ENCODE measurements at places on chromosomes 3 and 15. TPM values are rescaled to one million over a fixed set of nuclear protein-coding genes. Genes with fewer than 3 reads are reported as not detected.

NMB gene
- 3.6 TPM for total RNA-seq

C3orf49 gene
- not detected for total RNA-seq

ANKRD34C gene
- not detected for total RNA-seq

GPX1 gene
- total RNA-seq: 447 TPM

GRK7 gene
- not detected for total RNA-seq
